ENCODE measurements at places on chromosomes 2 and 18.
A peak's percentile ranks its signal among the peaks of the same experiment; 100 is the strongest.

GRCh38 chr2:62597323-62597722 lies 91.3 kb upstream of the TMEM17 start:
- no peak for DNase-seq

GRCh38 chr18:50469380-50469781 lies 90.5 kb upstream of the MAPK4 start:
- no peak for DNase-seq

DNA sequence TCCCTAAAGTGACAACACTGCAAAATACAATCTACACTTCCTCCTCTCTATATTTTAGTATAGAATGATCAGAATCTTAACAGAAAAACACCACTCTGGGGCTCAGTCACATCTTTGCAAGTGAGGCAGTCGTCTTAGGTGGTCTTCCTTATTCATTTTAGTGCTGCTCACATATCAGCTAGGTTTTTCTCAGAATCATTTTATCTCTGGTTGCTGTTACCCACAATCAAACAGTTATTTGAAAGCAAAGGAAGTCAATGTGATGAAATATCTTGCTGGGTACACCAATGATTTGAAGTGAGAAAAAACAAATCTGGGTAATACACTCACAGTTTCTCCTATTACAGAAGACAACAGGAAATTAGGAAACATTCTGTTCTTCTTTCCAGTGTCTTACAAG lies 275.2 kb downstream of the DSEL start:
- no peak for DNase-seq

- DNase-seq: peak; percentile 44
Observed at GRCh38 chr18:35939138-35939537, 33.3 kb upstream of the RMP24 start.

GRCh38 chr2:81650048-81650971 lies 1345.8 kb upstream of the LRRTM1 start:
- DNase-seq: no peak

DNA sequence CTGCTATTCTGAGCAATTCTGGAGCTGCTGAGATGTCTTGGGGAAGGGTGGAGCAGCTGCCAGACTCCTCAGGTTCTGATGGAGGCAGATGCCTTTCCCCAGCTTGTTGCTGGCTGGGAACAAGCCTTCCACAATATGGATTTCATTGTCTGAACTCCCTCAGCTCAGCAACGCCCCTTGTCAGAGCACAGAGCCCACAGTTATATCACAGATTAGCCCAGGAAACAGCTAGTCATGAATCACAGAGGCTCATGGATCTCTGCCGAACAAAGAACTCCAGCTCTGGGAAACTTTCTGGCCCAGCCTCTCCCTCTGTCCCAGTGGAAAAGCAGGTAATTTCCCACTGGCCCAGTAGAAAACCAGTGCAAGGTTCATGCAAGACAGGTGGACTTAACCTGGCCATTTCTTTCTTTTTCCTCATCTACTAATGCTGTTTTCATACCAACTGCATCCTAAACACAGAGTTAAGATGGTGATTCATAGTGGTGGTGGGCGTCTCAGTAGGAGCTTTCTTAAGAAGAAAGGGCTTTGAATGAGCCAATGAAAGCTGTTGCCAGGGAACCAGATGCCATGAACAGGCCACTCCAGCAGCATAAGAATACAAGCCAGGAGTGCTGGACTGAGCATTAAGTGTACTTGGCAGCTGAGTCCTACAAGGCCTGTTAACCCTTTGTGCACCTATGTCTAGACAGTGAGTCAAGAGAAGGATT lies 8.7 kb upstream of the KIAA2012 start:
- no peak for DNase-seq

DNA sequence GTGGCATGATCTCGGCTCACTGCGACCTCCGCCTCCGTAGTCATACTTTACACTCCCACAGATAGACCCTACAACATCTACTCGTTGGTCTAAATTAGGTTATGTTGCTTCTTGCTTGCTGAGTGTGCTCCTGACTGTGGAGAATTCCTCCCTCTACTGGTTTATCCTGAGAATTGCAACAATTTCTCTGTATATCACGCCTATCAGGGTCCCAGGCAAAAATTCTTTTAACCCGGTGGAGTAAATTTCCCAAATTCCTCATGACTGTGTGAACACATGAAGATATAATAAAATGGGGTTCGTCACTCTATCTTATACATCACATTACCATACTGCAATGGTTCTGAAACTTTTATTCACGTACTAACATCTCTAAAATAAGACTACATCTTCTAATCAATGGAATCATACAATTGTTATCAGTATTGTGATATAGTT lies 156.7 kb downstream of the EVA1A start:
- DNase-seq: no peak

- DNase-seq: no peak
Observed at GRCh38 chr2:33104052-33104623, 157.4 kb downstream of the LTBP1 start.

DNA sequence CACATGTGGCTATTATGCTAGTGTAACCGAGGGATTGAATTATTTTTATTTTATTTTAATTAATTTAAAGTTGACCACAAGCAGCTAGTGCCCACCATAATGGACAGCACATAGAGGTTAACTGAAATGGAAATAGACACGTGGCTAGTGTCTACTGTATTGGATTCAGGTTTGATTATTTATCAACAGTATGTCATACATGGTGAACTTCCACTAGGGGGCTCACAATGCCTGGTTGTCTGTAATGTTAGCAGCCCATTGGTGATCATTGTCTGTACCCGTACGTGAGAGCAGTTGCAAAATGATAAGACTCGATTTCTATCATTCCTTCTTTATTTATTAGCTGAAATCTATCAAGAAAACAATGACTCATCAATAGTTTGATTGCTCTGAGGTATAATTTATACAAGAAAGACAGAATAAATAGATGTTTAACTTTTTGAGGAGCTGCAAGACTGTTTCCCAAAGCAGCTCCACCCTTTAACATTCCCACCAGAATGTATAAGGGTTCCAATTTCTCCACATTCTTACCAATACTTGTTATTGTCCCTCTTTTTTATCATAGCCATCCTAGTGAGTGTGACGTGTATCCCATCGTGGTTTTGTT lies 76.5 kb downstream of the CYBRD1 start:
- peak; percentile 36 for DNase-seq

DNA sequence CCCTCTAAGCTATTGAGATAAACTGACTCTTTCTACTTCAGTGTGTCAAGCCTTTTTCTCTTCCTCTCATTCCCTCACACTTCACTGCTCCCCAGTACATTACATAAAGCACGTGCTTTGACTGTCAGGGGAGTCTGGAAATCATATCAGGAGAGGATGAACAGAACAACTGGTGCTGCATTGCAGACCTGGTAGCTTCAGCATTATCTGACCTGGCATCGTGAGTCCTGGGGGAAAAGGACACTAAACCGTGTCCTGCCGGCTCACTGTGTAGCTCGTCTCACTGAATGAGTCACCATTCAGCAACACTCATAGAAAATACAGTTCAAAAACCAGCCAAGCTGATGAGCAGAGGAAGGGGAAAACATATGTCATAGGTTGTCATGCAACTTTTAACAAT lies 108.5 kb upstream of the UNC80 start:
- no peak for DNase-seq

GRCh38 chr18:6031002-6031401 lies 135.7 kb upstream of the TMEM200C start:
- DNase-seq: no peak

- no peak for DNase-seq
Observed at GRCh38 chr2:143146815-143147530, 17.8 kb downstream of the ARHGAP15 start.

DNA sequence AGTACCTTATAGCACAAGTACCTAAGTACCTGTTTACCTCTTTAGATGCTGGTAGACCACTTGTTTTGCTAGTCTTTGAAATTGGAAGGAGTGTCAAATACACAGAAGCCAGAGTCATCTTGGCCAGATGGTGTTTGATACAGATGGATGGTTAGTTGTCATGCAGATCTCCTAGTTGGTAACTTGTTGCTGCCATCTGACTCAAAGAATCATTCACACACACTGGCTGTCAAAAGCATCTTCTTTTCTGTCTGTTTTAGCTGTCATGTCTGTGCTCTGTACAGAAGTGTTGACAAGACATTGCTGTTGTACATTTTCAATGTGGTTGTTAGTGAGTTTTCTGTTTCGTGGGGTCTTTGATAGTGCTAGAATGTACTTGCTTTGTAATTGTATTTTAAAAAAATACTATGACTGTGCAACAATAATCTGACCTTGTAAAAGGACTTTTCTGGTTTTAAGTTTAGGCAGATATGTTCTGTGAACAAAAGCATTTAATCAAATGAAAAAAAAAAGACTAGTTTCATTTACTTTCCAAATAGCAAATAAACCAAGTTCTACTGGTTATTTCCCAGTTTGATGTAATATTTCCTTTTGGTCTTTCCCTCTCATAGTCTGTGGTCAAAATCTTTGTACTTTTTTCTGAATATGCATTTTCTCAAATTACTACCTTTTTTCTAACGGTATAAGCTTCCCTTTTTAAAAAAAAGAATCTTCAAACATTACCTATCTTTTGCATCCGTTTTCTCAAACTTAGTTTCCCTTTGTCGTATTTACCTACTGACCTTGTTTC lies 39.9 kb downstream of the TANK start:
- no peak for DNase-seq

GRCh38 chr2:42227491-42227890 lies 58.3 kb downstream of the EML4 start:
- DNase-seq: no peak

DNA sequence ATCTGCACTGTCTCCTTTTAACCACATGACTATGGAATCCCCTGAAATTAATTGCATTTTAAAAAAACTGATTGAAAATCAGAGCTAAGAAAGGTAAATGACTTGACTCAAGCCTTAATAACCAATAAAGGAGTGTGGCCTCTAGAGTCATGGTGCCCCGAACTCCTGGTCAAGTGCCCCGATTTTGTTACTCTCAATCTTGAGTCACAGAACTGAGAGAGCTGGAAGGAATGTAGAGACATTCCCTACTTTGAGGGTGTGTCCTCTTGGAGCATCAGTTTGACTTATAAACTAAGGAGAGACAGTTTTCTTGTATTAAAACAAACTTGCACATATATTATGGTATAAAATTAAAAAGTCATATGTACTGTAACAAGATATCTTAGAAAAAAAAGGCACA lies 2.4 kb downstream of the WDR43 start:
- no peak for DNase-seq

DNA sequence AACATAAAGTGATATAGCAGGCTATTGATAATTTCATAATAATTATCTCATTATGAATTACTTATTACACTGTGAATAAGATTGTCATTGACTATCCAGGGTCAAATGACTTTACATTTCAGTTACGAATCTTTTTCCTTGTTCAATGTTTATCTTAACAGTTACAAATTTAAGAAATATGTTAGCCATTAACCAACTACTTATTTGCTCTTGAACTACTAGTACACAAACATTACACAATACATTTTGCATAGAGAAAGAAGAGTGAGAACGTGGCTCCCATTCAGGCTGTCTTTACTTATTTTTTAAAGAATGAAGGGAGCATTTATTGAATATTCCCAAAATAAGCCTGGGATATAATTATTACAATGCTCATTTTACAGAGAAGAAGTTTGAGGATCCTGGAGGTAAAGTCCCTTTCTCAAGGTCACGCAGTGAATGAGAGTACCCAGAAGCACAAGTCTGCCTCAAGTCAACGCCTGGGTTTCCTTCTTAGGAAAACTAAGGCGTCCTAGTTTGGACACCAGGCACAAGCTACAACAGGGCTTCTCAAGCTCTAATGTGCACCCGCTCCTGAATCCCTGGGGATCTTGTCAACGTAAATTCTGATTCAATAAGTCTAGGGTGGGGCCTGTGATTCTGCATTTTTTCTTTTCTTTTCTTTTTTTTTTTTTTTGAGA lies 164.2 kb downstream of the FIGN start:
- no peak for DNase-seq

- DNase-seq: no peak
Observed at GRCh38 chr2:8298783-8299182, 383.1 kb upstream of the ID2 start.

DNA sequence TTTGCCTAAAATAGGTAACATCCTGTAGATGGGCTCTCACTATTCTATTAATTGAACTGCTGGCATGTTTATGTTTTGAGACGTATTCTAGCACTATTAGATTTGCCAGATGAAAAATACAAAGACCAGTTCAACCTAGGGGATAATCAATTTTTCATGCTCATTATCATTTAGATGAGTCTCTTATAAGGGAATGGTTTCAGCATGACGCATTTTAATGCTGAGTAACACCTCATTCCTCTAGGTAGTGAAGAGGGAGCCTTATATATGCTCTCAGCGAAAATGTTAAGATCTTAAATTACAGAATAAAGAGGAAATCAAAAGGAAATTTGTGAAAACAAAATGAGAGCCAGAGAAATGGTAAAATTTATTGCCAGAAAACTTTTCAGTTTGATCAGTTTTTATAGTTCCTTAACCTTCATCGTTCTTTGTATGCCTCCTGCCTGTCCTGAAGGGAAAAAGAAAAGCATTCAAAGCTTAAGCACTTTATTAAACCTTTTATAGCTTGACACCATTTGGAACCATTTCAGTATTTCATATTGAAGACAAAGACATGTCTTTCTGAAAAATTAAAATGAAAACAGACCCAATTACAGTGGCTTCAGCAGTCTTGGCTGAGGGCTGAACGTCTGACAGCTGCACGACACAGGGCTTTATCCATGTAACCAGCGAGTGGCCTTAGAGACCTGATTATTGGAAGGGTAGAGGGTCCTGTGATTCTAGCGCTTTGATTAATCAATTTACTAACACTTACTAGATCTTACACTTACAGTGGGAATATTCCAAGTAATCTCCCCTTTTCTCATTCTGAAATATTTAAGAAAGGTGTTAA lies 112.8 kb downstream of the ADCYAP1 start:
- DNase-seq: no peak

- DNase-seq: no peak
Observed at GRCh38 chr2:16142383-16143361, 202.3 kb downstream of the MYCN start.

GRCh38 chr2:110837446-110838409 lies 105.4 kb downstream of the ACOXL start:
- peak; percentile 36 for DNase-seq

- DNase-seq: no peak
Observed at GRCh38 chr2:179946810-179947615, 60.1 kb downstream of the CWC22 start.

- DNase-seq: no peak
Observed at GRCh38 chr2:38991899-38992298, 102.2 kb downstream of the ARHGEF33 start.

- no peak for DNase-seq
Observed at GRCh38 chr18:34491719-34492118, 218.4 kb upstream of the DTNA start.

GRCh38 chr2:164837807-164838206 lies 3.8 kb downstream of the COBLL1 start:
- DNase-seq: no peak

- no peak for DNase-seq
Observed at GRCh38 chr18:28002841-28003240, 174.1 kb downstream of the CDH2 start.

GRCh38 chr18:13550418-13551304 lies 175.7 kb downstream of the FAM210A start:
- DNase-seq: no peak

GRCh38 chr2:38148501-38148900 lies 72.5 kb upstream of the CYP1B1 start:
- no peak for DNase-seq
